ENCODE measurements at places on chromosomes 6 and 20.

- peak; percentile 94 for DNase-seq
Observed at GRCh38 chr20:33731693-33732165, at the start of gene ZNF341. TSS of gene ZNF341 (plus strand) at chr20:33731996. CDS start at chr20:33732022, 26 bp downstream.

DNA sequence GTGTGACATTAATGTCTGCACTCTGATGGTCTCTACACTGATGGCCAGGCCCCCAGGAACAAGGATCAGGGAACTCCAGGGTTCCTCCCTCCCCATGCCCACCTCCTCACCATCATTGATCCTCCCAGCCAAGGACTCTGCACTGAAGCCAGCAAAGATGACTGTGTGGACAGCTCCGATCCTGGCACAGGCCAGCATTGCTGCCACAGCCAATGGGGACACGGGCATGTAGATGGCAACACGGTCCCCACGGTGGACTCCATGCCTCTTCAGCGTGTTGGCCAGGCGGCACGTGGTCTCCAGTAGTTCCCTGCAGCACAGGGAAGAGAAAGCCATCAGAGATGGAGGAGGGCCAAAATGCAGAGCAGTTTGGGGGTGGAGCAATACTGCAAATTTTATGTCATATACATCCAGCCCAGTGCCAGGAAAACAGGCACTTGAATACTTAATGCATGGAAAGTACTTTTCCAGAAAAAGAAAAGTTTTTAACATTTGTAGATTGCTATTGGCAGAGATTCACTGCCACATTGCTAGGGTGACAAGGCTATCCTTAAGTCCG lies 27.2 kb downstream of the ACSS1 start:
- no peak for DNase-seq

DNA sequence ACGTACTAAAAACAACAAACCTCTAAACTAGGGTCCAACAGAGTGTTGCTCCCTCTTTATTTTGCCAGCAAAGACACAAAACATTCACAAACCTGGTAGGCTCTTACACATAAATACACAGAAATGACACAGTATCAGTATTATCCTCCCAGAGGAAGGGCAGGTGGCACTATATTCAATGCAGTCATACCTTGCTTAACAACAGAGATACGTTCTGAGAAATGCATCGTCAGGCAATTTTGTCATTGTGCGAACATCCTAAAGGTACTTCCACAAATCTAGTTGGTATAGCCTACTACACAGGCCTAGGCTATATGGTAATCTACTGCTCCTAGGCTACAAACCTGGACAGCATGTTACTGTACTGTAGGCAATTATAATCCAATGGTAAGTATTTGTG lies 9.6 kb downstream of the ZBTB2 start:
- no peak for DNase-seq

DNA sequence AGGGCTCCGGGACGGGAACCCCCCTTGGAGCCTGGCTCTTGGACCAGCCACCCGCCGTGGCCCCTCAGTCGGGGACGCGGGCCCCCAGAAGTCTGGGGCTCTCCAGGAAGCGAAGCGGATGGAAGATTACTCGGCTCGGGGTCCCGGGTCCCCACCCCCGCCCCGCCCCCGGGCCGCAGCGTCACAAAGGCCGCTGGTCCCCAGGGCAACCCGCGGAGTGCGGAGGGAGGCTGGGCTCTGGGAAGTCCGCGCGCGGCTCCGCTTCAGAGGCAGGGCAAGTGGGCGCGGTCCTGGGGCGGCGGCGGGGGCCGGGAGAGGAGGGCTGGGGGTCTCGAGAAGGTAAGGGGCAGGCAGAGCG lies at the start of gene FNDC11:
FNDC11 (plus strand) TSS at position 227 of the 358 bp plus-strand sequence. CDS start 1,505 bp downstream, outside the sequence.
- DNase-seq, result no peak

DNA sequence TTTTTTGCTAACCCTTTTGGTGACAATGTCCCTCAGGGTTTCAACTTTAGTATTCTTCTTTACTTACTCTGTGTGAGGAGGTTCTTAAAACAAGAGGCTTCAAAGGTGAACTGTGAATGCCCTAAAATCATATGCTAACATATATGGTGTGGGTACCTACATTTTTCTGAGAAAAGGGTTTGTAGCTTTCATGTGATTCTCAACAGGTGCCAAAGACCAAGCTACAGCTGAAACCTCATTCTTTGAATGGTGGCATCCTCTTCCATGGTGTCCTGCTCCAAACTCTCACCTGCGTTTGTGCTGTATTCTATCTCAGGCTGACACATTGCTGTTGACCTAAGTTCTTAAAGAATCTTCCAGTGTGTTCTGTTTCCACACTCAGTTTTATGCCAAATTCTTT lies 177.3 kb downstream of the PRL start:
- no peak for DNase-seq

DNA sequence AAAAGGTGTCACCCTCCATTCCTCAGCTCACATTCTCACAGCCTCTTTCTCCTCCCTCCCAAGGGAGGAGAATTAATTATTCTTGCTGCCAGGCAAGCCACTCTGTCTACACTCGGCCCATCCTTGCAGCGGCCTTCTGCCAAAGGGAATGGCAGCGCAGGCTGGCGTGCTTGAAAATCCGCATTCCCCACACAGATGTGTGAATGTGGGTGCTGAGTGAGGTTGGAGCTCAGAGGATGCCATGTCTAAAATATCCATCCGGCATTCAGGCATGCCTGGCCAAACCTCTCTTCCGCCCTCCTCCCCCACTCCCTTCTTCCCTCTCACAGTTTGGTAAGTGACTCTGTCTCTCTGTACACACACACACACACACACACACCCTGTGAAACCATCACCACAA lies 27.7 kb downstream of the PNPLA1 start:
- no peak for DNase-seq

DNA sequence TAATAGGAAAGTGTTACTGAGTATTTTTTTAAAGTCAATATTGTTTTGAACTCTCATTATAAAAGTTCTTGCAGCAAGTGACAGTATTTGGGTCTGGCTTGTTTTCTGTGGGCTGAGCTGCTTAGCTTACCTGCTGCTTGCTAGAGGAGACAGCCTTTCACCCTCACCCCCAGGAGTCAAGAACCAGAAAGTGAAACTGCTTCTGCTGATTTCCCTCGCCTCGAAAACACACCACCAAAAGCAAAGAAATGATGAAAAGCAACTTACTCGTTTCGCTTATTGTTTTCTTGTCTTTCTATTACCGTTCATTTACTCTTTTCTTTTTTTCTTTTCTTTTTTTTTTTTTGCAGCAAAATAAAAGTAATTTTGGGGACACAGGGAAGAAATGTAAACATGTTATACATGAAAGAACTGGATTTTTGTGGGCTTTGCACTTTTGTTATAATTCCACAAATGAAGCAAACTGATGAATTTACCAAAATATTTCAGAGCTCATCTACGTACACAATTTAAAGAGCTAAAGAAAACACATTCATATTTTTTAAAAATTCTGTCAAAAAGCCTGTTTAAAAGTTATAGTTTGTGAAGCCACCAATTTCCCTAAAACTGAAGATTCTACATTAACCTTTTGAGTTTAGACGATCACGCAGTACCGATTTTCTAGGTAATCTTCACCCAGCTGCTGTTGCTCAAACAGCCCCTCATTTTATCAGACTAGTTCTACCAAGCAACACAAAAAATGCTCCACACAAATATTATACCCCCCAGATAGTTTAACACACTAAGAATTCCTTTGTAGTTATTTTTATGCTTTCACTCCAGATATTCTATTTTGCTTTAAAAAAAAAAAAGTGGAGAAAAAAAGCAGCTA lies 1.7 kb downstream of the SCML4 start:
- DNase-seq, result peak; percentile 48

- DNase-seq, result no peak
Observed at GRCh38 chr20:1122388-1123315, 4.2 kb downstream of the PSMF1 start.

GRCh38 chr20:50472693-50473664 lies 37.2 kb upstream of the PTPN1 start:
- peak; percentile 56 for DNase-seq

- DNase-seq, result no peak
Observed at GRCh38 chr6:152975204-152975915, 7.5 kb downstream of the FBXO5 start.

DNA sequence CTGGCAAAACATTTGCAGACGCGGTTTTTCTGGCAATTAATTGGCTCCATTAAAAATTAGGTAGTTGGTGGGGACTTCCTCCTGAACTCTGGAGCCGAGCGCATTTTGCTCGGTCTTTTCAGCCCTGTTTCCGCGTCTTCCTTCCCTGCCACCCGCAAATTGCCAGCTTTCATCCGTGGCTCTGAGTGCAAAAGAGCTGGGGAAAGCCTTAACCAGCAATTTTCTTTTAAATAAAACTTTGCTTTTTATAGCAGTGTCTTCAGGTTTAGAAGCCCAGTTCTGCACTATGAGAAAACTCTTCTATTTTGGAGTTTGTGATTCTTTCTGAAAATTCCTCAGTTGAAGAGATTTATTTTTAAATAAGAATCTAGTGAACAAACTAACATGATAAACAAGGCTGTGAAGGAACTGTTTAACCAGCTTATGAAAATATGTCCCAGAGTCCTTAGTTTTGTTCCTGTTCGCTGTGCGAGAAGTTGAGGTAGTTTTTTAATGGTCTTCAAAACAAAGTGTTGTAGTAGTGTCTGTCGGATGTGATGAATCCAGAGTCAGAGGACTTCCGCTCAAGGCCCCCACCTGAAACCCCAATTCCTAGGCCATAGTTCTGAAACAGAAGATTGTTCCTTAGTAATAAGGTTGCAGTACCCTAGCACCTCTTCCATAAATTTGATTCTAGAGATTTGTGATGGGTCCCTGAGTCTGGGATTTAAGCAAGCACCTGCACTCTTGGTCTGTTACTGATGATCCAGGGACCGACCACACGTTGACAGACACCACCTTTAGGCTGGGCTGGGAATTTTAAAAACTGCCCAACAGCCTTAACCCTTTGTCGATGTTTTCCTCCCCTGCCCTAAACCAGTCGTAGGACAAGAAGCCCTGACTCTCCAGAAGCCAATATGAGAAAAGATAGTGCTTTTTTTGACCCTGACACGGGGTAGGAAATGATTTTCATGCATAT lies 950 bp downstream of the KCTD20 start:
- peak; percentile 21 for DNase-seq

DNA sequence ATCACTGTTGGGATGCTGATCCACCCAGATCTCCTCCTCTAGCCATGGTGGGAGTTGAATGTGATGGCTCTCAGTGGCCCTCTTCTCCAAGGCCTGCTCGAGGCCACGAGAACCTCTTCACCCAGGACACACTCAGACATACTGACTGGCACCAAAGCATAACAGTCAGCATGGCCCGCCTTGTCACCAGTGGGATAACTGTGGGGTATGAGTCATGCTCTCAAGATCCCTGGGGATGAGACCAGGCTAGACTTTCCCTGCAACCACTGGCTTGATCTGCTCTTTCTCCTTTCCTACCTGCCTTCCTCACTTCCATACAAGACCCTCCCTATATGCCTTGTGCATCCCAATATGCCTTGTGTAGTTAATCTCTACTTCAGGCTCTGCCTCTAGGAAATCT lies 66.8 kb downstream of the RIN2 start:
- no peak for DNase-seq

All from activated T-cell treated with anti-CD3 and anti-CD28 coated beads, Interleukin-2, amount 50 U/mL, for 48 hours (primary cell).